ENCODE measurements at places on chromosomes 5 and 9.
A peak's percentile ranks its signal among the peaks of the same experiment; 100 is the strongest.

GRCh38 chr5:177539411-177539810 lies 15.0 kb downstream of the FAM193B start:
- DNase-seq = no peak

- DNase-seq = no peak
Measured at GRCh38 chr9:92735636-92736562, 28.7 kb downstream of the BICD2 start.

DNA sequence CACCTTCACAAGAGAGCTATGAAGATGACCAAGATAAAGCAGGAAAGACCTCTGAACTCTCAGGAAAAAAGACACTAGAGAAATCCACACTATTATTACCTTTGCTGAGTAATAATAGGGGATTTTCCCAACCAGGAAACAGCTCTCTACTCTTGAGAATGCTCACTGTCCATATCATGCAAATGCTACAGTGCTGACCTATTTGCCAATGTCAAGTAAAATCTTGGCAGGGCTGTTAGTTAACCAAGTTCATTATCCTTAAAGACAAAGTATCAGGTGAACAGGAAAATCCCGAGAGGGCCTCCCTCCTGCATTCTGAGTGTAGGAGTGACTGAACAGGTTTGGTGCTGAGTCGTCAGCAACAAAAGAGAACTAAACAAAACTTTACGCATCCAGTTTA lies 306.6 kb downstream of the ACTL7B start:
- DNase-seq = no peak

DNA sequence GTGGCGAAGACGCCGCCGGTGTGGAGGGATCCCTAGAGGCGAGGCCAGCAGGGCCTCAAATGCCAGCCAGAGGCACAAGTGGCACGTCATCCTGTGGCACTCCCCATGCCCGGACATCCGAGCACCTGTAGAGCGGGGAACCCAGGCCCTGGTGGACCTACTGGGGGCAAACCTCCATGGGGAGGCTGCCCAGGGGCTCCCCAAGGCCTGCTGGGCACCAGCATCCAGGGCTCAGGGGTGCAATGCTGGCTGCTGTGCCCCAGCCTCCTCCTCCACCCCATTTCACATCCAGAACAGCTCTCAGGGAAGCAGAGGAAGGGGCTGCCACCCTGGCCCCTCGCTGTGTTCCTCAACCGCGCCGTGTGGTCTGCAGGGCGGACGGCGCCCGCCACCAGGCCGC lies 43.5 kb downstream of the HK3 start:
- DNase-seq = no peak

- DNase-seq = no peak
Measured at GRCh38 chr9:105044518-105044917, 116.6 kb upstream of the ABCA1 start.

- no peak for DNase-seq
Measured at GRCh38 chr9:135665795-135666189, 2.7 kb downstream of the LCN9 start.

- peak; percentile 72 for DNase-seq
Measured at GRCh38 chr5:159504857-159505304, 174.6 kb upstream of the IL12B start.

DNA sequence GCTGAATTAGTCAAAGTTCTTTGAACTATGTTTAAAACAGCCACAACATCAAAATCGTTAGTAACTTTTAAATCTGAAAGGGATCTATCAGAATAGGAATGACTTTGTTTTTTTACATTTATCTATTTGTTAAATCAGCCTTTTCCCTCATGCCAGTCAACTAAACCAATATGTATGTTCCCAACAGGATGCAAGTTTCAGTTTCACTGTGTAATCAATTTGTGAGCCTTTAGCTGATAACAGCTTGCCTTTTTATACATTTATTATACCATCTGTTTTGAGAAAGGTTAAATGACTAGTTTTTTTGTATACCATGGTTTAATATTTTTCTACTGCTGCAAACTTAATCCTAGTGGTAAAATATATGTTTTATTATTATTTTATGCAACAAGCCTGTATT lies 8.9 kb downstream of the TMED7 start:
- DNase-seq = no peak

- no peak for DNase-seq
Measured at GRCh38 chr5:112694853-112695709, 42.6 kb upstream of the APC start.

GRCh38 chr9:12415361-12415760 lies 277.8 kb upstream of the TYRP1 start:
- DNase-seq = no peak

DNA sequence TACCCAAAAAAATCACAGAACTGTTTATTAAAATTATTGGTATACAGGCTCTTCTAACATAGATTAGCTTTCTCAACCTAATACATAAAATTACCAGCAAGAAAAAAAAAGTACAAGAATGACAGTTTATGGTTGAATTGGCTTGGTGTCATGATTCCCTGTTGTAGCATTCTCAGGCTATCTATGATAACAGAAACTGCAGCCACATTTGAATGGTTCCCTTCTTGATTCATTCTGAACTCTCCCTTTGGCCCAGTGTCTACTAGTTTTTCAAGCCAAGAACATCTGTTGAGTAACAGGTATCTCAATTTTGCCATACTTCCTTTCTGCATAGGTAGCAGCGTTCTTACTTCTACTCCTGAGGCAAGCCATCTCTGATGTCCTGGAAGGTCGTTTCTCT lies 3.0 kb downstream of the SPIN1 start:
- DNase-seq = no peak

- DNase-seq = peak; percentile 80
Measured at GRCh38 chr5:76790632-76791290, 28.1 kb upstream of the F2RL1 start.

DNA sequence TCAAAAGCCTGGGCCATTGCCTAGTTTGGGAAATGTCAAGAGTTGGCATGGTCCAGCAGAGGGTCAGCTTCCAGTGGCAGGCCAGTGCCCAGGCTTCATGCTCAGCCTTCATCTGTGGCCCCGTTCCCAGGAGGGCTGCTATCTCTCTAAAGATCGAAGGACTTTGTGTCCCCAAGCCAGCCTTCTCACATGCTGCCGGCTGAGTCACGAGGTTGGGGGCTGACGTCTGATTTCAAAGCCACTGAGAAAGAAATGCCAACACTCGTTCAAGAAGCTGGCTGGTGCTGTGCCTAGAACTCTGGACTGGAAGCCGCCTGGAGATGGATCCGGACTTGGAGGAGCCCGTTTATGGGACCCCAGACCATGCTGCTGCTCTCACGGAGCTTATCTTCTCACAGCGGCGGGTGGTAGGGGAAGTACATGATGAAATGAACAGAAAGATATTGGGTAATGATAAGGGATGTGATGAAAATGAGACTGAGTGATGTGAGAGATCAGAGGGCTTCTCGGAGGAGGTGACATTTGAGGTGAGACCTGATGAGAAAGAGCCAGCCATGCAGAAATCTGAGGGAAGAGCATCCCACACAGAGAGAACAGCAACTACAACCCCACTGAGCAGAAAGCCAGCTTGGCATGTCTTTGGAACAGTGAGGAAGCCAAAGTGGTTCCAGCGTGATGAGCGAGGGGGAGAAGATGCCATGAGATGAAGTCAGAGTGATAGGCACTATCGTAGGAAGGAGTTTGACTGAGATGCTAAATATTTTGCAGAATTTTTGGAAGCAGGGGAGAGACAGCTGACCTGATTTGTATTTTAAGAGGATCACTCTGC lies 54.9 kb upstream of the BOD1 start:
- DNase-seq = no peak

GRCh38 chr5:172744123-172745104 lies 26.6 kb downstream of the DUSP1 start:
- DNase-seq = no peak

- DNase-seq = no peak
Measured at GRCh38 chr5:108950276-108950675, 202.6 kb downstream of the FER start.

DNA sequence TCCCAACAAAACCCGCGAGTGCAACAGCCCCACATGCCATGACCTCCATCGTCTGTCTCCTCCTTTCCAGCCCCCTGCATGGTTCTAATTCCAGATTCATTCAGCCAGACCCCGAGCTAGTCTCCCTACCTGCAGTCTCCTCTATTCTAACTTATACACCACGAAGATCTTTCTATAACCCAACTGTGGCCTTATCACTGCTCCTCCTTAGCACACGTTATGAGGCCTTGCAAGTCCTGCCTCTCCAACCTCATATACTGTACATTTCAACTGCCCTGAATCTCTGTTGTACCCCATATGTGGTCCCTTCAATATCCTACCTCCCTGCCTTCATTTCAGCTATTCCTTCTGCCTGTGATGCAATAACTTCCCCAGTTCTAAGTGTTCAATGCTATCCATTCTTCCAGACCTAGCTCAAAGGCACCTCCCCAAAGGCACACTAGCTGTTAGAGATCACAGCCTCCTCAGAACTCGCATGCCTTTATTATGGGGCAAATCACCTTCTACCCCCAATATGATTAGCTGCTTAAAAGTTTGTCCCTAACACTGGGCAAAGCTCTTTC lies 215.1 kb upstream of the TRIM32 start:
- no peak for DNase-seq

DNA sequence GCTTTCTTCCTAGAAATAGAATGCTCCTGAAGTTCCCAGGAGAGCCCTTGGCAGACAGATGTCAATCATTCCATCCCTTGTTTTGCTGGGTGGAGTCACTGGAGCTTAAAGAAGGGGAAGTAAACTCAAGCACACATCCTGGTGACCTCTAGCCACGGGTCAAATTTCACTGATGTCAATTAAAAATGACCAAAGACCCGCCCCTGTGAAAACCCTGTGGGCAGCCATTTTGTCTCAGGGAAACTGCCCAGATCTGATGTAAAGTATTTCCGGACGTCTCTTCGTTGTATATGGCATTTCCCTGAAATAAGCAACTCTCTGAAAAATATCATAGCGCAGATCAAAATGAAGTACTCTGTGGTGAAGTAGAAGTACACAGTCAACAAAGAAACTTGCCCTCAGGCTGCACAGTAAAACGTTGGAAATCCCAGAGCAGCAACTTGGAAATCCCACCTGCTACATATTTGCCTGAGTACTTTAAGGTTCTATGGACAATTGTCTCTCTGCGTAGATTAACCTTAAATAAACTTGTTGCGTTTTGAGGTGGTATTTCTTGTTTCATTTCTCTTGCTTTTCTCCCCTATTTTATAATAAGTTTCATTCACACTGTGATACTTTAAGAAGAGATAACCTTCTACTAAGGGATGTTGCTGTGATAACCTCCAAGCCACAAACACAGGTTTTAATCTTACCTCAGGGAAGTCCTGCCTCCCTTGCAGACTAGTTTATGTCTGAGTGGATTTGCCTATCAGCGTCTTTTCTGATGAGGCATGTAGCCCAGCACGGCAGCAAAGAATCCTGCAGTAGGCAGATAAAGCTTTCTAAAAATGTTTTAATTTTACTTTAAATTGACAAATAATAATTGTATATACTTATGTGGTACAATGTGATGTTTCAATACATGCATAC lies 60.9 kb upstream of the PIP5K1B start:
- no peak for DNase-seq

DNA sequence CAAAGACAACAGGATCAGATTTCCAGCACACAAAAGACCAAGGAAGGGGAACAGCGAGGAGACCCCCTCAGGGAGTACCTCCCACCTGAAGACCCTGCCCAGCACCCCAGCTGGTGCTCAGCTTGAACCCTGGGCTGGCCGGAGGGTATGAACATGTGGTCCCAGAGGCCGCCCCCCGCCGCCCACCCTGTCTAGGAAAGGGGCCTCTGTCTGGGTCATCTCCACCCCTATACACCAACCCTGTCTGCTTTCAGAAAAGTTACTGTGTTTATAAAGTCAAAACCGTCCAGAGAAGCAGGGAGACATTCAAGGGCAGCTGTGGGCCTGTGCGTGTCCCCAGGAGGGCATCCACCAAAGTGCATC lies 72.2 kb downstream of the ADAMTS2 start:
- no peak for DNase-seq

DNA sequence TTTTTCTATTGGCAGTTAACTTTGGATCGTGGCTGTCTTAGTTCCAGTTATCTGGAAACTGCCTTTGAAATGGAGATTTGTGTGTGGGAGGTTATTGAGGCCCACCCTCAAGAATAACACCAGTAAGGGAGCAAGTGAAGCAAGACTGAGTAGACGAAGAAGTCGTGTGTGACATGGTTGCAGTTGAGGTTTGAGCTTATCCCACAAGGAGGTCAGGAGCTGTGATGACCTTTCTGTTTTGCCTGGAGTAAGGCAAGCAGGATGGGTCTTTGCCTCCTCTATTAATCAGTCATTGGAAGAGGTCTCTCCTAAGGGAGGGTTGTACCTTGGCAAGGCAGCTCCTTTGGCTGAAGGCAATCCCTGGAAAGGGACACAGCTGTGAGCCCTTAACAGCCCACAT lies 49.6 kb upstream of the CTXN3 start:
- no peak for DNase-seq

GRCh38 chr5:173758676-173759075 lies 129.5 kb upstream of the CPEB4 start:
- DNase-seq = no peak

DNA sequence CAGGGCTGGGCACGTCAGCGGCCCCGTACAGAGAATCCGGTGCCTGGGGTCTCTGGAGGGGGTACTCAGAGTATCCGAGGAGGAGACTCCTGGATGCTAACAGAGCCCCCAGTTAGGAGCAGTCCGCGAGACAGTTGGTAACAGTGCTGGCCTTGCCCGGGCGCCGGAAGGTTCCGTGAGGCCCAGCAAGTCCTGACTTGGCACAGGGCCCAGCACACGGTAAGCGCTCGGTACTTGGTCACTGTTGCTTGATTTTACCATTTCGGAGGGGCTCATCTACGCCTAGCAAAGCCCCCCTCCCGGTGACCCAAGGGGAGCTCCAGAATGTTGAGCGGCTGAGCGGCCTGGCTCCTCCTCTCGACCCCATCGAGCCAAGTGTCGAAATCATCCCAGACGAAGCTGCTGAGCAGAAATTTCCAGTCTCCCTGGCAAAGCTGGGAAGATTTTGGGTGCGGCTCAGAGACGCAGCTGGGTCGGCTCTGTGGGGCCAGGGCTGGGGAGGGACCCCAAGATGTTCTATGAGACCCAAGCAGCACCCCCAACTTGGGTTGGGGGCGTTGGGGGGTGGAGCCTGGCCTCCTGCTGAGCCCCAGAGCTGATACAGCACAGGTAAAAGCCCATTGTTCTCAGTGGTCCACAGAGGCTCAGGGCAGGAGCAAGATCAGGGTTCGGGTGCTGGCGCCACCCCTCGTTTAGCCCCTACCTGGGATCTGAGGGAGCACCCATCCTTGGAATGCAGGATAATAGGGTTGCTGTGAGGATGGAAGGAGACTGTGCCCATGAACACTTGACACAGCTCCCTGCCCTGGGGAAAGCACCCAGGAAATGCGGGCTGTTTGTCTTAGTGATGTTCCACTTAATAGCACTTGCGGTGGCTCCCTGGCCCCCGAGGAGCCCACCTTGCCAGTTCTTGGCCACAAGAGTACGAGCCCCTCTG lies 137.2 kb downstream of the C9orf50 start:
- peak; percentile 92 for DNase-seq

GRCh38 chr5:135034236-135034962 lies 371 bp upstream of the PITX1 start:
- DNase-seq = peak; percentile 97

GRCh38 chr9:31323726-31324444 lies 1060.6 kb upstream of the ACO1 start:
- DNase-seq = no peak
